CD4-positive, CD25-positive, alpha-beta regulatory T cell (primary cell): ENCODE measurements at places on chromosomes 2 and 18. TPM values are rescaled to one million over a fixed set of nuclear protein-coding genes. Genes with fewer than 3 reads are reported as not detected.
A peak's percentile ranks its signal among the peaks of the same experiment; 100 is the strongest.

DNA sequence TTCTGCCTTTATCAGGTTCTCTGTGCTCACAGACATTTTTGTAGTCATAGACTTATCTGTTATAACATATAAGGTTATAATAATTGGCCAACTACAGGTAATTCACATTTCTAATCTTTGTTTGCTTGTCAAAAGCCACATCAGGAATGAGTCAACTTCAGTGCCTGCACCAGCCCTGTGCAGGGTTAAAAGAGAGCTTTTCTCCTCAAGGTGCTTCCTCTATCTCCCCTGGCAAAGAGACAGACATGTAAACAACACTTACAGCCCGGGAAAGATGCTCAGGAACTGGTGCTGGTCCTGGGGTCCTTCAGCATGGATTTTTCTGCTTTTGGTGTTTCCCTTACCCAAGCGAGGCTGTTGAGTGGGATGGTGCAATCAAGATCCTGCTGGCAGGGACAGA is 7.7 kb upstream of the EHD3 start:
- no peak for DNase-seq

Gene CYBRD1
- total RNA-seq = 0.94 TPM

DNA sequence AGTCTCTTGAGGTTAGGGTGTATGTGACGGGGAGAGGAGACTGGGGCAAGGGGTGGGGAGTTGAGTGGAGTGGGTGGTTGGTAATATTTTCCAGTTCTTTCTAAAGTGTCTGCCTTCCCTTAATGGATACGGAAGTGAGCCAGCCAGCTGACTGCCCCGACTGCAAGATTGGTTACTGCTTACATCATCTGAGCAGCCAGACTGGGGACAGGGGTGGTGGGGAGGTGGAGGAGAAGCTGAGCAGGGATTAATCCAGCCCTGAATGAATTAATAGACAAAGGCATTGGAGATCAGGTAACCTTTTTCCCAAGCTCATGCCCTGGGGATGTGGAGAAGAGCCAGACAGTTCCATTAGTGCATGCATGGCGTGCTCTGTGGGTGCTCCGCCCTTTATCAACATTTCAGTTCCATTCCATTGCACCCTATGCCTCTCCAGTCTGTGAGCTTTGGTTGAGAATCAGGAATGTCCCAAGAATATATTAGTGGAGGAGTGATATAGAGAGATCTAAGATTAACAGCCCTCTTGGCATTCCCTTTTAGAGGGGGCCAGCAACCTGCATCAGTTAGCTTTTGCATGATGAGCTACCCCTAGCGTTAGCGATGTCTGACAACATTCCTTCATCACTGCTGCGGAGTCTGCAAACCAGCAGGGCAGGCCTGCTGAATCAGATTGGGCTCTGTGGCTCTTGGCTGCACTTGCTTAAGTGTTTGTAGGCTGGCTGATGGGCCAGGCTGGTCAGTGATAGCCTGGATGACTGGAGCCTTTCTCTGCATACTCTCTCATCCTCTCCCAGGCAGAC is 67.4 kb downstream of the TNP1 start:
- no peak for DNase-seq

Gene B4GALT6
- 0.47 TPM for total RNA-seq

DNA sequence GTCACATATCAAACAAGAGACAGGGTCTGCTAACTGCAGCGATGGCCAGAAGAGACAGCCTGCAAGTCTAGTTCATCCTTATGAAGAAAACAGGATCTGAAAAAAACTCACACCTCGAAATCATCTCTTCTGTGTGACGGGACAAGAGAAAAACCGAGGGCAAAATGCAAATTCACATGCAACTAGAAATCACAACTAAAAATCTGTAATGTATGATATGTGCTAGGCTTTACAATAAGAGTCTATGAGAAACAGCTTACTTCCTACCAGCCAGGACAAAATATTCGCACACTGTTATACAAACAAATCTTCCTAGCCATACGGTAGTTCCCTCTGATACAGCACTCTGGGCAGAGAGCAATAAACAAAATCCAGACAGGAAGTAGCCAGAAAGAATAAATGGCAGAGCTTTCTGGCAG is 48.8 kb downstream of the ANKRD44 start:
- DNase-seq = peak; percentile 37

Gene DNAH6
- total RNA-seq = 0.52 TPM

DNA sequence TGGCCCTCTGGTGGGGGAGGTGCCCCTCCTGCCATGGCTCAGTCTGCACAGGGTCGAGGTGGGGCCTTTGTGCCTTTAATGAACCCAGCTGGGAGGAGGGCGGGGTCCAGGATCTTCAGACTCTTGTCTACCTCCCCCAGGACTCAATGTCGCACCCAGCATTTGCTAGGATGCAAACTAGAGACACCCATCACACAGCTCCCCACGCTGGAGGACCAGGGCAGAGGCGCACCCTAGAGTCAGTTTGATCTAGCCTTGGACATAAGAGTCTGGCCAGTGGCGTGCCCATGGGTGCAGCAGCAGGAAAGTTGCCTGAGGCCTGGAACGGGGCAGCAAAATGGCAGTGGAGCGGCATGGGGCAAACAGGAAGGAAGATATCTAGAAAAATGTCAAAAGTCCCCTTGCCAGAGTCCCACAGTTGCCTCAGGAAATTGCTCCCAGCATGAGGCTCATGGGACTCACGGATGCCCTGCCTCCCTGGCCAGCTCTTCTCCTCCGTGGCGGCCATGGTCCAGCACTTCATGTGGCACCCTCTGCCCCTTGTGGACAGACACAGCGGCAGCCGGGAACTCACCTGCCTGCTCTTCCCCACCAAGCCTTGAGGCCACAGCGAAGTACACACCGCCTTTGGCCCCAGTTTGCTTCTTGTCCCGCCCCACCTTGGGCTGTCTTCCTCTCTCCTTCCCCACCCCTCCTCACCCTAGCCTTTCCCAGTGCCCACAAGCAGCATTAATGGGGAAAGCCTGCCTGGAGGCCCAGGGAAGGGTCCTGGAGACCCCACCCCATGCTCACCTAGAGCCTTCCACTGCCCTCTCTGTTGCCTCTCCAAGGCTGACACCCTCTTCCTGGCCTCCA is 17.7 kb downstream of the SH2D6 start:
- no peak for DNase-seq

DNA sequence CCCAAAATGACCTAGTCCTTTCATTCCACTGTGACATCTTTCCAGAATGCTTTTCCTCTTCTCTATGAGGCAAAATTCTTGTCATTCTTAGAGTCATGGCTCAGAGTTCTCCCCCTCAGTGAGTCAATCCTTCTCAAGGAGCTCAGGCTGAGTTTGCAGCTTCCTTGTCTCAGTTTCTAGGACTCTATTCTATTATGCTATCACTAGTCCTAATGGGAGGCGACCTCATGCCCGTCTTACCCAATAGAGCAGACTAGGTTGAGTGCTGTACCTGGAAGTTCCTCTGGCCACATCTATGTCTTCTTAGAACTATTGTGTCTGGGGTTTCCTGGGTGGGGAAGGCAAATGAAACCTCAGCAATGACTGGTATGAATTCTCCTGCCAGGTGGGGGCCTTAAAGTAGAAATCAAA is 51.5 kb downstream of the HAUS1 start:
- no peak for DNase-seq

DNA sequence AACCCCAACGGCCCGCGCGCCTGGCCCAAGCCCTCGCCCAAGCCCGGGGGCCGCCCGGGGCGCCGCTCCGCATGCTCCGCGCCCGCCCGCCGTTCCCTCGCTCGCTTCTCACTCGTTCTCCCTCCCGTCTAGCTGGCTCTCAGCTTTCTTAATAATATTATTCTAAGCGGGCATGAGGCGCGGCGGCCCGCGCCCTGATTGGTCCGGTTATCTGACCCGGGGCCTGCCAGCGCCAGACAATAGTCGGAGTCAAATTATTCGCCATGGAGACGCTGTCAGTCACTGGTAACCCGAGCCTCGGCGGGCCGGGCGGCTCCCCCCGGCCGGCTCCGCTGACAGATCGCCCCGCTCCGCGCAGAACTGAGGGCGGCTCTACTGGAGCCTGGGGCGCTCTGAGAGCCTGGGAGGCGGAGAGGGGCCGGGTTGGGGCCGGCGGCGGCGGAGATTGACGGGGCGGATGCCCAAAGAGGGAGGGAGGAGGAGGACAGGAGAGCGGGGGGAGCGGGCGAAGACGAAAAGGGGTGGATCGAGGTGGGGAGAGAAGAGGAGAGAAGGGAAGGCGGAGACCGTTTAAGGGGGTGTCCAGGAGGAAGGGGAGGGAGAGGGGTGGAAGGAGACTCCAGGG is at the start of gene SIX2:
Gene SIX2, minus strand, starts transcription at position 150 of the 625 bp plus-strand sequence. CDS start 342 bp downstream, outside the sequence.
- DNase-seq = no peak

Gene CFAP65
- total RNA-seq = not detected

- DNase-seq = peak; percentile 72
Observed at GRCh38 chr18:74063557-74063956, 84.1 kb downstream of the FBXO15 start.

- no peak for DNase-seq
Observed at GRCh38 chr2:6442252-6442985, 423.3 kb downstream of the CMPK2 start.

Gene GATA6
- 0.10 TPM for total RNA-seq

- no peak for DNase-seq
Observed at GRCh38 chr2:231910771-231911170, 15.4 kb downstream of the NPPC start.

DNA sequence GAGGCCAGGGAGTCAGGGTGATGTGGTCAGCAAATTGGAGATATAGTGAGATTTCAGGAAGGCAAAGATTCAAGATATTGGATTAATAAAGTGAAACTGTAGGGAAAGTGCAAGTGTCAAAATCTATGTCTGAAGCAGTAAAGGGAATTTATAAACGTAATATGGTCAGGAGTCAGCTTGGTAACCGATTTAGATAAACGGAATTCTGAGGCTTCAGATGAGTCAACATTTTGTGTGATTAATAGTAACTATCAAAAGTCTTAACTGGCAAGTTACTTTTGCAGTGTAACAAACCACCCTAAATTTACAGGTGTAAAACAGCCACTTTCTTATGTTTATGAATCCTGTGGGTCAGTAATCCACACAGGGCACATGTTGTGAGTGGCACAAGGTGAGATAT is 10.9 kb downstream of the MTX2 start:
- no peak for DNase-seq

Gene ASTL
- total RNA-seq = 9.7 TPM

Gene EIF5B
- 38.0 TPM for total RNA-seq

Gene C2orf15
- total RNA-seq = 2.0 TPM

Gene HTR2B
- 0.17 TPM for total RNA-seq

- DNase-seq = peak; percentile 37
Observed at GRCh38 chr2:9844036-9844483, 786 bp downstream of the TAF1B start.

DNA sequence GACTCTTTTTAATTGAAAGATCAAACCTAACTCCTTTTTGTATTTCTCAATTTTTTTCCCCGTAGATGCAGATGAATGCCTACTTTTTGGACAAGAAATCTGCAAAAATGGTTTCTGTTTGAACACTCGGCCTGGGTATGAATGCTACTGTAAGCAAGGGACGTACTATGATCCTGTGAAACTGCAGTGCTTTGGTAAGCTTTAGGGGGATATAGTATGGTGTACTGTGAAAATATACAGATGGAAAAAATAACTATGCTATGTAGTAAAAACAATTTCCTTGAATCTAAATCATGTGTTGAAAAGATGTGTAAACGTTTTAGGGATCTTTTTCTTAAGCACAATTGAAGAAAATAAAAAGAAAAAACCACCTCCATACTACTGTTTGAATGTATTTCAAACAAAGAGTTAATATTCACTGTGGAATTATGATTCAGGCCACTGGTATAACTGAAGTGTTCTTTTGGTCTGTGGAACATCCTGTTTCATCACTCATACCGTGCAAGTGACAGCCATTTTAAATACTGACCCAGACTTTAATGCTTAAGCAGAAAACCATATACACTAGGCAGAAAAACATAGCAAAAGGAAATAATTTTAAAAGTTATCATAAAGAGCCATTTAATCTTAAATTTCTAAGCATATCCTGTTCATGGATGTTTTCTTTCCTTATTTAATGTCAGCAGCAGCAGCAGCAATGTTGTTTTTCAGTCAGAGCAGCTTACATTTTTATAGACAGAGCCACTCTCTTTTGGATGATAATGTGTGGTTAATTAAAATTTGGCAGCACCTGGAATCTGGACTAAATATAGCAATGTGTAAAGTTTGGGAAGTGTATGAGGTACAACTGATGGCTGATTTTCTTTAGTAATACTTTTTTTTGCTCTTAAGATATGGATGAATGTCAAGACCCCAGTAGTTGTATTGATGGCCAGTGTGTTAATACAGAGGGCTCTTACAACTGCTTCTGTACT is 112.8 kb upstream of the RASGRP3 start:
- no peak for DNase-seq

Gene MYO3B
- not detected for total RNA-seq

Gene DNPEP
- 74.0 TPM for total RNA-seq

Gene POMC
- total RNA-seq = 3.8 TPM

DNA sequence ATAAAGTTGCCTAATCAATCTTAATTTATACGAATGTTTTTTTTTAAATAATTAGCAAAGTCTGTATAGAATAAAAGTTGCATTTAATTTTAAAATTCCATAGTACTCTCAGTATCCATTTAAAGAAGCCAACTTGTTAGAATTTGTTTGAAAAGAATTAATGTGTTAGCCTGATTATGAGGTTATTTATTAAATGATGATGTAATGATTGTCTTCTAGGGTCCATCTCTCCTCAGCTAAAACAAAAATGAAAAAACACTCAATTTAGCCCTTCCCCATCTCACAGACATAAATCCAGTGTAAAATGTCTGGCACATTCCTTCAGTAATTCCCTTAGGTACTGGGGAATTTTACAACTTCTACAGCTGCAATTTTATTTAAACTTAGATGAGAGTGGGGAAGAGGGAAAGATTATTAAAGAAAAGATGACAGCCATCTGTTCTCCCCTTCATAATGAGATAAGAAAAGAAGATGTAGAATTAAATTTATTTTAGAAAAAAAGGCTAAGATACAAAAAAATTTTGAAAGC is 68.6 kb downstream of the BARD1 start:
- no peak for DNase-seq

Gene METTL5
- 26.7 TPM for total RNA-seq

DNA sequence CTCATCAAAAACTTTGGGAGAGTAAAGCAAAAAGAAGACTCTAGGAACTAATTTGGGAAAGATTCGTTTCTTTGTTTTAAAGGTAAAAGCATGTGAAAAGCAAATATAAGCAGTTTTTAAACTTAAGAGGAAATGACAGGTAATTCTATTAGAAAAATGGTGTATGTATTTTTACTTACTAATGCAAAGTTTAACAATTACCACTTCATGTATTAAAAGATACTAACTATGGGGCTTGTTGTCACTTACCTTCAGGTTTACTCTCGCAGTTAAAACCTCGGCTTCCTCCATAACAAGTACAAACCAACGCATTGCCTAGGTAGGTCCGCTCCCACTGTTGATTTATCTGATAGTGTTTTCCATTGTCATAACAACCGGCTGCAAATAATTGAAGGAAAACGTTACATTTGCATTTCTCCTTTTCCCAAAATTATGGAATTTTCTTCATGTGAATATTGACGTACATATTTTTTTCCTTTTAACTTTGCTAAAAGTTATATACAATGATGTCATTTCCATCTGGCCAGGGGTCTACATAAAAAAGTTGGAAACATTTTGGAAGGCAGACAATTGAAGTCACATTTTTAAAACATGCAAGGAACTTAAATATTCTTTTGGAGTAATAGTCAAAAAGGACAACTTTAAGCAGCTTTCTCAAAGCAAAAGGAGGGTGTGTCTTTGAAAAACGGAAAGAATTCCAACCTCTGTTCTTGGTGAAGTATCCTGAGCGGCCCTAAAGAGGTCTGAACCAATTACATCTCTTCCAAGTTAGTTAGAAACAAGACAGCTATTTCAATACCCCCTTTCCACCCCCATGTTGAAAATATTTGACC is 1.2 kb downstream of the FN1 start:
- DNase-seq = no peak

Gene MROH2A
- total RNA-seq = not detected
